ENCODE measurements at places on chromosomes 6 and 20.
A peak's percentile ranks its signal among the peaks of the same experiment; 100 is the strongest.

GRCh38 chr6:127199470-127199869, 67.2 kb upstream of the RNF146 start:
- DNase-seq, result no peak

GRCh38 chr6:41963371-41963770, 21.8 kb upstream of the CCND3 start:
- no peak for DNase-seq

DNA sequence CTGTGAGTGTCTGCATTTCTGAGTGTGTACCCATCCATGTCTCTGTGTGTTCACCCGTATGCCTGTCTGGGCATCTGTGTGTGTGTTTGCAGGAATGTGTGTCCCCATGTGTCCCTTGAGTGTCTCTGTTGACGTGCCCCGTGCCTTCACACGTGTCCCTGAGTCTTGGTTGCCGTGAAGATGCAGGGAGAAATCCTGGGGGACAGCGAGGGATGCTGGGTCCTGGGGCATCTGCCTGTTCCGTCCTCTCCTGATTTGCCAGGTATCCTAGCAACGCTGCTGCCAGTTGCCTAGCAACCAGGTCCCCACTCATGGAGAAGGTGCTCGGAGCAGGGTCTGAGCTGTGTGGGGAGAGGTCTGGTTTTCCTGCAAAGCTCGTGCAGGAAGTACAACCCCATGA, 6.0 kb upstream of the LKAAEAR1 start:
- peak; percentile 39 for DNase-seq

GRCh38 chr6:132404736-132405135, 3.5 kb upstream of the MOXD1 start:
- DNase-seq, result no peak

DNA sequence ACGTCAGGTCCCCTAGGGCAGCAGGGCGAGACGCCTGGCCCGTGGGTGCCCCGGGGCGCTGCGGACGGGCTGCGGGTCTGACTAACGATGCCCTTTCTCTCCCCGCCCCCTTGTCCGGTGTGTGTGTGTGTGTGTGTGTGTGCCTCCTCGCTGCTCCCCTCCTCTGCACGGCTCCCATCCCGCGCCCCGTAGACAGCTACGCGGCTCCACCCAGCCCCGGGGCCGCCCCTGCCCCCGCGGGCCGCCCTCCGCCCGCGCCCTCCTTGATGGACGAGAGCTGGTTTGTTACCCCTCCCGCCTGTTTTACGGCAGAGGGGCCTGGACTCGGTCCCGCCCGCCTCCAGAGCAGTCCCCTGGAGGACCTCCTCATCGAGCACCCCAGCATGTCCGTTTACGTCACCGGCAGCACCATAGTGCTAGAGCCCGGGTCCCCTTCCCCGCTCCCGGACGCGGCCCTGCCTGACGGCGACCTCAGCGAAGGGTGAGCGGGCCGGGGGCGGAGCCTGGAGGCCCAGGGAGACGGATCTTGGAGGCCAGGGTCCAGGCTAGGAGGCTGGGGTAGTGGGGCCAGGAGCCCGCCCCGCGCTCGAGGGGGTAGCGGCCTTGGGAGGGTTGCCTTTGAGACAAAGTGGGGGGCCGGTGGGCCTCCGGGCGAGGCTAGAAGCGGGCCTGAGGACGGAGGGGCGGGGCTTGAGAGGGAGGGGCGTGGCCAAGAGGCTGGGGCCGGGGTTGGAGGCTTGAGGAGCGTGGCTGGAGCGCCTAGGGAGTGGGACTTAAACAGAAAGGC, 5.1 kb downstream of the TP53INP2 start:
- peak; percentile 85 for DNase-seq

DNA sequence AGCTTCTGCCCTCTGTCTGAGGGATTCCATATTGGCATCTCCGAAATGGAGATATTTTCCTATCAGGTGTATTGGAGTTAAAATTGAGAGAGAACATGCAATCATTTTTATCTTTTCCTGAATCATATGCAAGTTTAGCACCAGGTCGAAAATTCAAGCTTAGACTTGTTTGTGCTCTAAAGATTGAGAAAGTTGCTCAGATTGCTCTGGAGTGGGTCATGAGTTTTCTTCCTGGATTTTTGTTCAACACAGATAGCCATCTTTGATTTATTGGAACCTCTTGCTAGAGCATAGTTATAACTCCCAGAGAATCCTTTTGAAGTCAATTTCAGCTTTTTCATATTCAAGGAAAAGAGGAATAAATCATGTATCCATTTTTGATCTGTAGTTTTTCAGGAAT, 373.5 kb upstream of the FLRT3 start:
- DNase-seq, result no peak

DNA sequence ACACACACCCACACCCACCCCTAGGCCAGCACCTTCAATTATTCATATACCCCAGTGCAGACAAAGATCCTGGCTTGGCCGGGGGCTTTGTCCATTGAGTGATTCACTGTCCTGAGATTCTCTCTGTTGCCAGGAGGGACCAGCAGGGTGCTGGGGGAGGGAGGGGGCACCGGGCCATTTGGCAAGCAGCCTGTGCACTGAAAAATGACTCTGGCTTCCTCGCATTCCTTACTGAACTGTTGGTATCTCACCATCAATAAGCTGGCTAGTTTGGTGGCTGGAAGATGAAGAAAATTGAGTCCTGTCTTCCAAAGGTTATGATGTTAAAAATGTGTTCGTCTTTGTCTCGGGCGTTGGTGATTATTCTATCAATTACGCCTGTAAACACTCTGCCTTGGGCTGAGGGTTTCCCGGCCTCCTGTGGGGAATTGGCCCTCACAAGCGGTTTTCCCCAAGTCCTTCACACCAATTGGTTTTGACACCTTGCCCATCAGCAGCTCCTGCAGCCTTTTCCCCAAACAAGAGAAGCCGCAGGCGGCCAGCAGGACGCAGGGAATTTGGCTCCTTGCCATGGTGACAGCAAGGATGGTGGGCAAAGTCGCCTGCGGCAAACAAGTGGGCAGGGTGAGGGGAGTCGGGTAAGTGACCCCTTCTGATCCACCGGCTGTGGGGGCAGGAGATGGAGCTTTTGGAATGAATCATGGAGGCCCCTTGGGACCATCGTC, 4.9 kb downstream of the VSTM2L start:
- peak; percentile 26 for DNase-seq

GRCh38 chr6:80464901-80465300, 358.4 kb downstream of the BCKDHB start:
- DNase-seq, result no peak

DNA sequence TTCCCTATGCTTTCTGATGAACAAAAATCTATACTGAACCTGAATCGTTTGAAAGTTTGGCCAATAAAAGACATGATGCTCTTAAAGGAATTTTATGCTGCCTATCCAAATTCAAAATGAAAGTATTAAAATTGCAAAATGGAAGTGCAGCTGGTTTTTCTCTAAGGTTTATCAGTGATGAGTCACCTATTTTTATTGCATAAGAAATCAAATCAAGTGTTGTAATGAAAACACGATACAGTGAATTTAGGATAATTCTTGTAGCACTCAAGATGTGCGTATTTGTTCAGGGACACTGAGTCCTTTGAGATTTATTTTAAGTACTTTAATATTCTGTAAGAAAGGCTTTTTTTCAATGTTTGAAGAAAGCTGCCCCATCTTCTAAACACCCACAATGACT, 409.5 kb downstream of the ADGRB3 start:
- DNase-seq, result no peak

DNA sequence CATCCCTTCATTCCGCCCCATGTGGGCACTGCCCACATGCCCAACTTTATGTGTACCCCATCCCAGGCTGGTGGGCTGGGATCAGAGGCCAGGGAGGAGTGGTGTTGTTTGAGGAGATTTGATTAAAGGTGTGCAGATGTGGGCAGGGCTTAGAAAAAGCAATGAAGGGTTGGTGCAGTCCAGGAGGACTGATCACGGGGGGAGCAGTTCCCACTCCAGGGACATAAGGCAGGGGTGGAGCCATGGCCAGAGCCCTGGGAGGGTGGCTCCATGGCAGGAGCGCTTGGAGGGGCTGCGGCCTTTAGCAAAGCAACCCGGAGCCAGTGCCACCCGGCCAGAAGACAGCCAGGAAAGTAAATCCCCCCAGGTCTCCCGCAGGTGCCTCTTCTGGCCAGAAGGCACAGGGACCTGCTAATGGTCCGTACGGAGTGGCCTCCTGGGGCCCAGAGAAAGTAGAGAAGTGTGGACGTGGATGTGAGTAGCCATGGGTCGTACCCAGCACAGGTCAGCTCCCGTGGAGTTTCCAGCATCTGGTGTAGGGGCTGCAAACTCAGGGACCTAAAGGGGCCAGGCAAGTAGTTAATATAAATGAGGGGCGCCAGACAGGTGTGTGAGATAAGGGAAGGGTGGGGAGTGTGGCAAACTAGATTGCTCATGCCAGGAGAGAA, 62.1 kb upstream of the APCDD1L start:
- DNase-seq, result no peak
